Heart right ventricle (tissue), 16 donors: ENCODE measurements at places on chromosomes 16 and 17. TPM values are rescaled to one million over a fixed set of nuclear protein-coding genes. Genes with fewer than 3 reads are reported as not detected.

GRCh38 chr17:19304209-19304608 is 58.3 kb downstream of the B9D1 start:
- H3K4me1 ChIP-seq = peaks cover 50% of the 10 kb centered on the region
- no peak overlapping the region for H3K4me3 ChIP-seq
- H3K27me3 ChIP-seq = no peaks in the 10 kb centered on the region
- H3K27ac ChIP-seq = peak overlapping the region; percentile 66
- peak; percentile 69 for DNase-seq
- no peaks in the 10 kb centered on the region for H3K36me3 ChIP-seq

The AXIN2 gene
- total RNA-seq = 12.9 TPM

GRCh38 chr16:85634747-85635544 is 21.8 kb downstream of the GSE1 start:
- H3K4me1 ChIP-seq = peaks cover 58% of the 10 kb centered on the region
- H3K27ac ChIP-seq = no peak overlapping the region
- H3K27me3 ChIP-seq = no peaks in the 10 kb centered on the region
- H3K4me3 ChIP-seq = no peak overlapping the region

The OTOP2 gene
- not detected for total RNA-seq

The UMOD gene
- total RNA-seq = not detected

The ALOX15B gene
- not detected for total RNA-seq

- no peaks in the 10 kb centered on the region for H3K27me3 ChIP-seq
- H3K36me3 ChIP-seq = no peaks in the 10 kb centered on the region
- H3K4me3 ChIP-seq = peak overlapping the region; percentile 87
- no peak for DNase-seq
- H3K27ac ChIP-seq = peak overlapping the region; percentile 87
Measured at GRCh38 chr17:77957235-77957856, 1.2 kb upstream of the TNRC6C start.

The COL1A1 gene
- 42.0 TPM for total RNA-seq

DNA sequence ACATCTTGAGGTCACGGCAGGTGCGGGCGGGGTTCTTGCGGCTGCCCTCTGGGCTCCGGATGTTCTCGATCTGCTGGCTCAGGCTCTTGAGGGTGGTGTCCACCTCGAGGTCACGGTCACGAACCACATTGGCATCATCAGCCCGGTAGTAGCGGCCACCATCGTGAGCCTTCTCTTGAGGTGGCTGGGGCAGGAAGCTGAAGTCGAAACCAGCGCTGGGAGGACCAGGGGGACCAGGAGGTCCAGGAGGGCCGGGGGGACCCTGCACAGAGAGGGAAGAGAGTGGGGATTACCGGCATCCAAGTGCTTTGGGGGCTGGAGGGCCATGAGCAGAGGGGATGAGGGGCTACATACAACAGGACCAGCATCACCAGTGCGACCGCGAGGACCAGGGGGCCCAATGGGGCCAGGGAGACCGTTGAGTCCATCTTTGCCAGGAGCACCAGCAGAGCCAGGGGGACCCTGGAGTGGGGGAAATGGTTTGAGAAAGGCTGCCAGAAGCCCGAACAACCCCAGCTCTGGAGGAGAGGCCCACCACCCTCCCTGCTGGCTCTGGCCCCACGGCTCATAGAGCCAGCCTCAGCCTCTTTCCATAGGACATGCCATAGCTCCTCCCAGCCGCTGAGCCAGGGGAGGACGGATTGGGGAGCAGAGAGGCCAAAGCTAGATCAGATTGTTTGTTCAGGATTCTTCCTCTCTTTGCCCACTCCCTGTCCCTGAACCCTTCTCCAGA is 14.6 kb downstream of the COL1A1 start:
- no peak for DNase-seq
- no peak overlapping the region for H3K27ac ChIP-seq
- no peak overlapping the region for H3K4me3 ChIP-seq
- H3K4me1 ChIP-seq = no peaks in the 10 kb centered on the region
- H3K27me3 ChIP-seq = no peaks in the 10 kb centered on the region

The NR1D1 gene
- total RNA-seq = 41.3 TPM

- no peak overlapping the region for H3K27ac ChIP-seq
- no peaks in the 10 kb centered on the region for H3K4me1 ChIP-seq
- H3K4me3 ChIP-seq = no peak overlapping the region
- H3K36me3 ChIP-seq = no peaks in the 10 kb centered on the region
- no peaks in the 10 kb centered on the region for H3K27me3 ChIP-seq
- DNase-seq = no peak
Measured at GRCh38 chr17:43888548-43888947, 18.8 kb downstream of the MPP2 start.

The KRTAP4-5 gene
- not detected for total RNA-seq

DNA sequence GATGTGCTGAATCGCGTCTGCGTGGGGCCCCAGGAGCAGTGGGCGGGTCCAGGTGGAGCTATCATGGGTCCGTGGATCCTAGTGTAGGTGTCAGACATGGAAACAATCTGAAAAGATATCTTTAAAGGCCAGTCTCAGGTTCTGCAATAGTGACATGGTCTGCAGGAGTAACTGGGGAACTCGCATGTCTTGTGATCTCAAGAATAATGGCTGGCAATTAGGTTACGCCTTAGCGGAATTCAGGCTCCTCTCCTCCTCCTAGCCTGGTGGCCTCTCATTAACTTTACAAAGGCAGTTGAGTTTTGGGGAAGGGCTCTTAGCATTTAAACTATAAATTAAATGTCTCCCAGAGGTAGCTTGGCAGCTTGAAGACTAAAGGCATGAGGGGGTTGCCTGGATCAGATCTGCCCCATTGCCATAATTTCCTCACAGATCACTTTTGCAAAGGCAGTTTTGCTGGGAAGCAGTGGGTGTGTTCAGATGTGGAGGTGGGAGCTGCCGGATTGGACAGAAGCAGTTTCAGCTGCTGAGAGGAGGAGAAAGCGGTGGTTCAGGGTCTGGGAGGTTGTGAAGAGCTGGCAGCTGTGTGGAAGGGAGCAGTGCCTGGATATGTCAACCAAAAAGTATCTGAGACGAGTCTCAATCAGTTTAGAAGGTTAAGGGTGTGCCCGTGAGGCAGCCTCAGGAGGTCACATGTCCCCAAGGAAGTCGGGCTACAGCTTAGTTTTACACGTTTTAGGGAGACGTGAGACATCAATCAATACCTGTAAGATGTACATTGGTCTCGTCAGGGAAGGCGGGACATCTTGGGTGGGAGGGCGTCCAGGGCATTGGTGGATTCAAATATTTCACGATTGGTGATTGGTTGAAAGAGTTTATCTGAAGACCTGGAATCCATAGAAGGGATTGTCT is 2.7 kb downstream of the TBCD start:
- peaks cover 14% of the 10 kb centered on the region for H3K4me1 ChIP-seq
- H3K36me3 ChIP-seq = no peaks in the 10 kb centered on the region
- no peaks in the 10 kb centered on the region for H3K27me3 ChIP-seq
- no peak overlapping the region for H3K27ac ChIP-seq
